ENCODE measurements at places on chromosomes 11 and 22.

- DNase-seq: peak; percentile 51
Observed at GRCh38 chr11:134261626-134262488, 8.5 kb downstream of the ACAD8 start.

DNA sequence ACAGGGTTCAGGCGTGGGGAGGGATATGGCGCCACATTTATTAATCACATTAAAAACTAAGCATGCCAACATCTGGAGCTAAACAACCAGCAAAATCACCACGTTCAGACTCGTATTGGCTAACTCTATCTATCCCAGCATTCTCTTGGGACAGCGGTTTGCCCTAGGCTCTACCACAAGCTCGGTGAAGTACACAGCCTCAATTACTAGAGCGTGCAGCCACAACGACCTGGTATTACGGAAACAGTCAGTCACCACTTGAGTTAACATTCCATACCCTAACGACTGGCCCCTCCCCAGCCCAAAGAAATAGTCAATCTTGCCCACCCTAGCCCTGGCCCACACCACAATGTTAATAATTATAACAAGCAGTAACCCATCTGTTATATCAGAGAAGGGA lies 32.1 kb downstream of the APOL5 start:
- no peak for DNase-seq

- no peak for DNase-seq
Observed at GRCh38 chr11:19680829-19681368, 31.7 kb upstream of the NAV2 start.

DNA sequence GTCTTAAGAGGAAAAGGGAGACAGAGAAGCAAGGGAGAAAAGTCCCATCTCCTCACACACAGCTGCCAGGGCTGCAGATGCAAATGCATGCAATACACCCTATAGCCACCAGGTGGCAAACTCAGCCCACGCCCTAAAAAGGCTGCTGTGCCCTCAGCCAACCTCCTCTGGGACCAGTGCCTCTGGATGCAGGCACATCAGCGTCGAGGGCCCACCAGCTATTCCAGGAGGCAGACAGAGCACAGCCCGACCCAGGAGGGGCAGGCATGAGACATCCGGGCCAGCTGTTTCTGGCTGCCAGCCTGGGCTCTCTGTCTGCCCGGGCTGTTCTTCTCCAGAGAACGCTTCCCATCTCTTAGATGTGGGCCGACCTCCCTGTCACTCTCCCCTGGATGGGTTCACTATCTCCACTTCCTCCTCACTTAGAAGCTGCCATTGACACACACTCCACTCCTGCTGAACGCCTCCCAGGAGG lies 39.7 kb downstream of the TPBGL start:
- peak; percentile 82 for DNase-seq

GRCh38 chr11:73981051-73981805 lies 1.4 kb downstream of the UCP2 start:
- no peak for DNase-seq

DNA sequence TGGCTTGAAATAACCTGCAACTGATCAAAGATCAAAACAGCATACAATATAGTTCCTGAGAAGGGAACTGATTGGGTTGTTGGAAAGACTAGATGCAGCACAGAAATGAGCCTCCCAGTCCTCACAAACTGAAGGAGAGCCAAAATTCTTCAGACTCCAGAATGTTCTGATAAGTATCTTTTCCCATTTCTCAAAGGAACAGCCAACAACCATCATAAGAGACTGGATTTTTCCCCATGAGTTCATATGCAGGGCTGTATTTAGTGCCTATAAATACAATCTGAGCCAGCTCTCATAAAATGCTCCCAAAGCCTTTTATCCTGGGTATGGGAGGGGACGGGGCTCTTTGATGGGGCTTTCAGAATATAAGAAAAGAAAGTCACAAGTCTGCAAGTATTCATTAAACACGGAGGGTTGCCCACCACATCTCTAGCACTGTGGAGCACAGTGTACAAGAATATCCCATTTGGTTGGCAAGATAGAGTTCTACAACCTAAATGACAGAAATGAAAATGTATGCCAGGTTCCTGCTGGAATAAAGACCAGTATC lies 50.7 kb upstream of the LYVE1 start:
- no peak for DNase-seq

DNA sequence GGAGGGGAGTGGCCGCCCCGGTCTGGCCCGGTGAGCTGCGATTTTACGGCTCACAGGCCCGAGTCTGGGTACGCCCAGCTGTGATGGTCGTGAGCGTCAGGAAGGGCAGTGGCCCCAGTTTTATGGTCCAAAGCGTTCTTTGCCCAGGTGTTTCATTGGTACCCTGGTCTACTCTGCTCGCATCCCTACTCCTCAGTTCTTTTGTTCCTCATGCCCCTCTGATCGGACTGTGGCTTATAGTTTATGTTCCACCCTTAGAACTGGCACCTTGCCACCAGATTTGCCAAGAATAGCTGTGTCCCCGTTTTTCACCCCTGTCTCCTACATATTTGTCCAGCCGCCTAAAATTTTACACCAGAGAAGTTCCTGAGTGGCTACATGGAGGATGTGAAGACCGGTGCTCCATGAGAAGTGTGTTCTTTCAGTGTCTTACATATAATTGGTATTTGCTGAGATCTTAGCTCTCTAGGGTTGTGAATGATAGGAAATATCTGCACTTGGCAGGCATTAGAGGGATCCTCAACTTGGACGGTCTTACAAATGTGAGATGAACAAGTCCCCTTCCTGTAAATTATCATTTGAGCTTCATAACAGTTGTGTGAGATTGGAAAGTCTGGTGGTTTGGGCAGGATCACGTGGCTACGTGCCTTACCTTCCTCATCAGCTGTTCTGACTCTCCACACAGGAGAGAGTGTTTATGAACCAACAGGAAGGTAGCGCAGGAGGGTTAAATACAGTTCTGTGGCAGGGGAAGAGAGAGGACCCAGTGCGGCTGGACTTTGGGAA lies 1.1 kb downstream of the PANX1 start:
- peak; percentile 49 for DNase-seq

DNA sequence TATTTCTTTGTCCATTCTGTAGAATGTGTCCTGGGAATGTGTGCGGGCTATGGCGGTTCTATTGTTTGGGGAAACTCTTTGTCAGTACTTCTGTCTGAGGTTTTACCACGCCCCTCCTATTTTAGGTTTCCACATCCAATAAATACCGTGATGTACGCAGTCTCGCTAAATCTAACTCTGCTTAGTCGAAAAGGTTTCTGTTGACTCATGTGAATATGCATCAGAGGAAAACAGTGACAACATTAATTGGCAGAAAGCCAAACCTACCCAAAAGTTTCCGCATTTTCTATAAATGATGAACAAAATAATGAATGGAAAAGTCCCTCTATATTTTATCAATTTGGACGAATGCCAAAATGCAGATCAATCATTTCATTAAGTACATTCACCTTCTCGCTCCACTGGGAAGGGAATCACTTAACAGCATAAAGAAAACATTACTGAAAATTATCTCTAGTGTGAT lies 143.4 kb downstream of the MAML2 start:
- DNase-seq: peak; percentile 48

DNA sequence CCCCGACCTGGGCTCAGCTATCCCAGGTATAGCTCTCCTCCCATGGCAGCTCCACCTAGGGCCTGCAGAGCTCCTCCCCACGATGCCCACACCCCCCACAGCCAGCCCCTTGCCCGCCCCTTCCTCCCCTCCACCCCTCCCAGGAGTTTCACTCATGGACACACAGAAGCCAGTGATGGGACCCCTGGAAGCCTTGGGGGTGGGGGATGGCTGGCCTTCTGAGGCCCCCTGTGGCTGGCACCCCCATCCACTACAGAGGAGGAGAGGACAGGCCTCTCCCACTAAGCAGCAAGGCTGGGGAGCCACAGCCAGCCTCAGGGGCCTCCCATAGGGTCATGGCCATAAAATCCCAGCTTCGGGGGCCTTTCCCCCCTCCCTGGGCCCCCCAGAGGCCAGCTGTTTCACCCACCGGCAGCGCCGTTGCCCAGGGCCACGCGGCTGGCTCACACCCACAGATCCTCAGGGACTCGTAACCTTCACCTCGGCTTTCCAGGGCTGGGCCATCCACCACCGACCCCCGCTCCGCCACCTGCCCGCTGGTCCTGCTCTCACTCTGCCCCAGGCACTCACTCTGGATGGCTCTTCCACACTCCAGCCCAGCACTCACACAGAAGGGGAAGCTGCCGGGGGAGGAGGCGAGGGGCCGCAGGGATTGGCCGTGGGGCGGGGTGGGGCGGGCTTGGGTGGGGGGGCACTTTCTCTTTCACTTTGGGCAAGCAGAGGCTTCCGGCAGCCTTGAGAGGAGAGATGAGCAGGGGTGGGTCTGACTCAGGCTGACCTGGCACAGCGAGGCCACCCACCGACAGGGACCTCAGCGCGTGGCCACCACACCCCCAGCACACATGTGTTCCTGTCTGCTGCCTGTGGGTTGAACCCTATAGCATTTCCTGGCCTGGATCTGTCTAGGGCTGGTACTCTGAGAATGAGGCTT lies 2.2 kb downstream of the SLC25A22 start:
- DNase-seq: peak; percentile 94

GRCh38 chr11:128928400-128928799 lies 14.3 kb downstream of the TP53AIP1 start:
- DNase-seq: peak; percentile 29

- DNase-seq: no peak
Observed at GRCh38 chr11:125381499-125382044, 114.5 kb downstream of the FEZ1 start.

- peak; percentile 63 for DNase-seq
Observed at GRCh38 chr11:19938169-19938856, 222.0 kb downstream of the DBX1 start.

- DNase-seq: no peak
Observed at GRCh38 chr11:16421826-16422225, 65.5 kb upstream of the SOX6 start.

DNA sequence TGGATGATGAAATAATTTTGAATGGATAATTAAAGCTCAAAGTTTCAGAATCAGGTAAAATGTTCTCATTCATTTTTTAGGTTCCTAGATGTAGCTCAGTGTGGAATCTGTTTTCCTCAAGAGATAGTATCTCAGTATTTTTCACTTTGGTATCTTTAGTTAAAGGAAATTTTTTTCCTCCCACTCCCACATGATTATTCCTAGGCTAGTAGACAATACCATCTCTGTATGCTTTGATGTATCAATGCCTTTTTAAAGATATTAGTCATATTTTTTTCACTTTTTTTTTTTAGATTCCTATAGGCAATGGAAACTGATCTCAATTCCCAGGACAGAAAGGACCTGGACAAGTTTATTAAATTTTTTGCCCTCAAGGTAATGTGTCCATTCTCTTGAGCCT lies 26.6 kb downstream of the ATG13 start:
- DNase-seq: no peak

GRCh38 chr11:61785837-61786402 lies 6.5 kb downstream of the TMEM258 start:
- DNase-seq: no peak

GRCh38 chr11:22177186-22177585 lies 15.7 kb upstream of the ANO5 start:
- DNase-seq: no peak

DNA sequence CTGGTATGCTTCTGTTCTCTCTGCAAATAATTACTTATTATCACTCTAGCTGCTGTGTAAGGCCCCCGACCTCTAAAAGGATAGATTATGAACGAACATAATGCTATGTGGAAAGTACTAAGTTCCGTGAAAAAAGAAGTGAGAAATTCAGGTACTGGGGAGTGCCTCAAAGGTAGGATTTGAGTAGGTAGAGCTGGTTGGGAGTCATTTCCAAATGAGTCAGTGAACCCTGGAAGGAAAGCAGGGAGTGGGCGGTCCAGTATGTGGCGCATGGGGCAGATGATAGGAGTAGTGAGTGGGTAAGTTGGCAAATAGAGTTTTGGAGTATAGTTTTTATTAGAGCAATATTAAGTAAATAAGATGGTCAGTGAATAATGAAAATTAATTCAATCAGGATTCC lies 2.4 kb downstream of the ZC3H12C start:
- DNase-seq: no peak
